Caco-2 (cell line): ENCODE measurements at places on chromosomes 6 and 20.

- DNase-seq: peak; percentile 39
Observed at GRCh38 chr6:25889877-25890853, 16.1 kb upstream of the SLC17A3 start.

DNA sequence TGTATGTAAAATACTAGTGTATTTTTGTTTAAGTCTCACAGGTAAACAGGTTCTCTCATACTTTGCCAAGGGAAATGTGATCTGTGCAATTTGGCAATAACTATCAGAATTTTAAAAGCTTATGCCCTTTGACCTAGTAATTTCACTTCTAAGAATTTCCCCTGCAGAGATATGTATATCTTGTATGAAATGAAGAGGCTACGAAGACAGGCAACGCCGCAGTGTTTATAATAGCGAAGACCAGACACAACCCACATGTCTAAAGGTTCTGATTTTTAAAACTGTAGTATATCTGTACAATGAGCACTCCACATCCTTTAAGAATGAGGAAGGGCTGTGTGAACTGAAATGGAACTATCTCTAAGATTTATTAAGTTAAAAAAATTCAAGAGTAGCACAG lies 7.5 kb downstream of the TRAF3IP2 start:
- no peak for DNase-seq

GRCh38 chr20:14919501-14920081 lies 582.2 kb upstream of the FLRT3 start:
- DNase-seq: peak; percentile 67

- no peak for DNase-seq
Observed at GRCh38 chr20:60144404-60144803, 186.2 kb downstream of the CDH26 start.
